ENCODE measurements at places on chromosomes 4 and X. TPM values are rescaled to one million over a fixed set of nuclear protein-coding genes. Genes with fewer than 3 reads are reported as not detected.

DNA sequence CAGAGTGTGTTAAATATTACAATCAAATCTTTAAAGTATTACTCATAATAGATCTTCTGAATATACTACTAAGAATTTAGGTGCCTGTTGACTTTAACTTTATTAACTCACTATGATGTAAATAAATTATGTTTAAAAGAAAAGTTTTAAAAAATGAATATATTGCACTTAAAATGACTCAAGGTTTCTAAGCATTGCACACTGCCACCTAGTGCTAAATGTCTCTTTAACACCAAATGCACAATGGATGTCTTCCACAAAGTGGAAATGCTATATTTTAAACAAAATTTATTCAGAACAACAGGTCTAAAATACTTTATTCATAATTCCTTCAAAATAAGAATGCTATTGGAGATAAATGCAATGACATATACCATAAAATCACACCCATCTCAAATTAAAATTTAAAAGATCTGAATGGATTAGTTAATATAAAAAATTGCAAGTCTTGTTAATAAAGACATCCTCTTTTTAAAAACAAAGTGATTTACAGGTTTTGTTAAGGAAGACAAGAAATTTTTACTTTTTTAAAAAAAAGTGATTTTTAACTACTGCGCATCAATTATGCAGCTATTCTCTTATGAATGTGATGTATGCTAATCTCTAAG is 5.5 kb downstream of the INPP4B start:
- no peak for ATAC-seq

DNA sequence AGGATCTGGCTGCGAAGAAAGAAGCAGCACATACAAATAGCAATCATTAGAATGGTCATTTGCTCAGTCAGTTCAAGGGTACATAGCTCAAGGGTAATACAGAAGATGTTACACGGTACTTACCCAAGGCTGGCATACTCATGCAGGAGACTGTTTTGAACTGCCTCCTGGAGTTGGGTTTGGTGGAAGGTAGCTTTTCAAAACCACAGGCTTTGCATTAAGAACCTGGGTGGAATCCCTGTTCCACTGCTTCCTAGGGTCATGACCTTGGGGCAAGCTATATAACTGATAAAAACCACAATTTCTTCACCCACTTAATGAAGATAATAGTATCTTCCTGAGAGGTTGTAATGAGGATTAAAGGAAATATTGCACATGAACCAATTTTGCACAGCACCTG is 36.5 kb downstream of the TBC1D9 start:
- ATAC-seq, result peak; percentile 34

DNA sequence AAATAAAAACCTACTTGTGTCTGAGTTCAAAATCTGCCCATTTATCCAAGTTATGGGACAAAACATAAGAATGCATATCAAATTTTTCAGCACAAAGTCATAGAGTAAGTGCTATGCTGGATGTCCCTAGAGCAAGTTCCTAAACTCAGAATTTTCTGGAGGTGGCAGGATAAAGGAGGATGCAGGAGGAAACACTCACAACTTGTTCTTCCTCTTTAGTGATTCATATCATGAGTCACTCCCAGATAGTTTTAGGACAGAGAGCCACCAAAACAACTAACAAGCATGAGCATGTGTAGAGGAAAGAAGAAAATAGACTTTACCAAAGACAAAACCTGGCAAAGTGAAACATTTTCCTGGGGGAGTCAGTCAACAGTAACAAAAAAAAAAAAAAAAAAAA is 302.7 kb downstream of the KCTD8 start:
- peak; percentile 91 for ATAC-seq

The DCAF16 gene
- 17.7 TPM for total RNA-seq

DNA sequence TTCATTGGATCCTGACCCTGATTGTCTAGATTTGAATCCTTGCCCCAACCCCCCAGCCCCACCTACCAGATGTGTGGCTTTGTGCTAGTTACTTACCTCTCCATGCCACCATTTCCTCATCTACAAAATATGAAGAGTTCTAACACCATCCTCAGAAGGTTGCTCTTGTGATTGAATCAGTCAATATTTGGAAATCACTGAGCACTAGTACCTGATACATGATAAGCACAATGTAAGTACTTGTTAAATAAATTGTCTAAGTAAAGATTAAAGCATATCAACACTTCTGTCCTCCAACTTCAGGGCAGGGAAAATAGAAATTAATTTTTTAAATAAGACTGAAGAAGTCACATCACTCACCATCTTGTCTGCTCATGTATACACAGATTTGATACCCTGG is 249.6 kb upstream of the KLF3 start:
- no peak for ATAC-seq

GRCh38 chrX:136163689-136164088 is 16.4 kb downstream of the FHL1 start:
- no peak for ATAC-seq

The SLC4A4 gene
- total RNA-seq, result 0.96 TPM

GRCh38 chr4:113169368-113169767 is 119.9 kb downstream of the ANK2 start:
- no peak for ATAC-seq

The CSAG1 gene
- not detected for total RNA-seq

GRCh38 chr4:151922811-151923210 is 162.0 kb upstream of the GATB start:
- no peak for ATAC-seq

DNA sequence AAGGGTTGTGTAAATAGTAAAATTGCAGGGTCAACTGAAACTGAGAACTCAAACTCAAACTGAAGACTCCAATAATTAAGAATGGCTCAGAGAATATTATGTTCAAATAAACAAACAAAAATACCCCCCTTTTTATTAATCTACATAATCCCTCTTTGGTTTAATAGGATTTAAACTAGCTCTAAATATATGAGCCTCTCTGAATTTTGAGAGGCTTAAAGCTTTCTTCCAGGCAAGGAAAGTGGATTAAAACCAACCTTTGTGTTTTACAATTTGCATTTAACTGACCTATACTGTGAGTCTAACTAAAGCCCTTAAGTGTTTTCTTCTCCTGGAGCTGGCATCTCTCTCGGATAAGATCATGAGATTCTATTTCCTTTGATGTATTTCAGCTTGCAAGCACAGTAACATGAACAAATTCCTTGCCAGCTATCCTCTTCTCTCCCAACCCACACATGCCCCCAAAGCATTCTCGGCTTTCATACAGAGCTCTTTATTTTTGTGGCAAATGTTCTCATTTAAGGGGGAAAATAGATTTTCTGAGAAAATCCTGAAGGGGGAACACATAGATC is 1310.8 kb upstream of the AGA start:
- ATAC-seq, result no peak

The CBR4 gene
- total RNA-seq, result 11.6 TPM

DNA sequence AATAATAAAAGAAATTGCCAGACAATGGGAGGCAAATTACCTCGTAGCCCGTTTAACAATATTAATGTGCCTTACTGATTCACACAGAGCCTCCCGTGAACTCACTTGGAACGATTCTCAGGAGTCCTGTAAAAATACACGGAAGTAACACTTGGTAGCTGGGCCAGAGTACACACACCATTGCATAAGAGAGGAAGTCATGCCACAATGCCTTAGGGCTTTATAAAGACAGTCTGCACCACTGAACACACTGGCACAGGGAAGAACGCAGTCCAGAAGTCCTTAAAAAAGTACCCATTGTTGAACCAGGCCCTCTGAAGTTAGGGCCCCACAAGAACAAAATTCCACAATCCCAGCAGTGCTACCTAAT is 15.1 kb downstream of the SLC2A9 start:
- ATAC-seq, result peak; percentile 90

DNA sequence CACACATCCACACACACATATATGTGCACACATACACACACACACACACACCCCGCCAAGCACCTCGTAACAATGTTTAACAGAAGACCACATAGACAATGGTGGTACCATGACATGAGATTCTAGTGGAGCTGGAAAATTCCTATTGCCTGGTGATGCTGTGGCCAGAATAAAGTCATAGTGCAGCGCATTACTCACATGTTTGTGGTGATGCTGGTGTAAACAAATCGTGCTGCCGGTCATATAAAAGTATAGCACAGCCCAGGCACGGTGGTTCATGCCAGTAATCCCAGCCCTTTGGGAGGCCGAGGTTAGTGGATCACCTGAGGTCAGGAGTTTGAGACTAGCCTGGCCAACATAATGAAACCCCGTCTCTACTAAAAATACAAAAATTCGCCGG is 275.2 kb downstream of the TRIML1 start:
- ATAC-seq, result no peak

DNA sequence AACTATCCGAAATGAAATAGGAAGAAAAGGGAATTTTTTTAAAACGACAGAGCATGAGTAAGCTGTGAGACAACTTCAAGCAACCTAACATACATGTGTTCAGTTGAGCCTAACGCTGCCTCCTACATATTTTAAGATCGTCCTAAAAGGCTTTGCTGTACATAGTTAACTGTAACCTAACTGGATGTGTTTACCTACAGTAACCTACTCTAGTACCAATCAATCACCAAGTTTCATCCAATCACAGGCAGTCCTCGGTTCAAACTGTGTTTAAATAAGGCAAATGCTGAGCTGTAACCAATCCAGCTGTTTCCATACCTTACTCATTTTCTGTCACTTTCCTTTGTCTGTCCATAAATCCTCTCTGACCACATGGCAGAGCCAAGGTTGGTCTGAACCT is 17.1 kb downstream of the RCHY1 start:
- no peak for ATAC-seq

The BTC gene
- 1.4 TPM for total RNA-seq

DNA sequence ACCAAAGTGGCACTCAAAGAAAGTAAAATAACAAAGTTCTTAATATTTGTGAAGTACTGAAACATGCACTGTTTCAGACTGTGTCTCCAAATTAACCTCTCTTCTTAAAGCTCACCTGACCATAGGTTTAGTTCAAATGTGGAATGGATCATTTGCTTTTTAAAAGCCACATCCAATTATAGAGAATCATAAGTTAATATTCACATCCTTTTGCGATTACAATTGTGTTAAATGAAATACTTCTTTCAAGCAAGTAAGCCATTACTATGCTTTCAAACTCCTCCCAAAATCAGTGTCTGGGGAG is 95.3 kb upstream of the PTPN13 start:
- no peak for ATAC-seq

- no peak for ATAC-seq
Measured at GRCh38 chrX:38988301-38988700, 187.0 kb downstream of the MID1IP1 start.

GRCh38 chr4:183858011-183858615 is 47.0 kb upstream of the STOX2 start:
- ATAC-seq, result no peak

DNA sequence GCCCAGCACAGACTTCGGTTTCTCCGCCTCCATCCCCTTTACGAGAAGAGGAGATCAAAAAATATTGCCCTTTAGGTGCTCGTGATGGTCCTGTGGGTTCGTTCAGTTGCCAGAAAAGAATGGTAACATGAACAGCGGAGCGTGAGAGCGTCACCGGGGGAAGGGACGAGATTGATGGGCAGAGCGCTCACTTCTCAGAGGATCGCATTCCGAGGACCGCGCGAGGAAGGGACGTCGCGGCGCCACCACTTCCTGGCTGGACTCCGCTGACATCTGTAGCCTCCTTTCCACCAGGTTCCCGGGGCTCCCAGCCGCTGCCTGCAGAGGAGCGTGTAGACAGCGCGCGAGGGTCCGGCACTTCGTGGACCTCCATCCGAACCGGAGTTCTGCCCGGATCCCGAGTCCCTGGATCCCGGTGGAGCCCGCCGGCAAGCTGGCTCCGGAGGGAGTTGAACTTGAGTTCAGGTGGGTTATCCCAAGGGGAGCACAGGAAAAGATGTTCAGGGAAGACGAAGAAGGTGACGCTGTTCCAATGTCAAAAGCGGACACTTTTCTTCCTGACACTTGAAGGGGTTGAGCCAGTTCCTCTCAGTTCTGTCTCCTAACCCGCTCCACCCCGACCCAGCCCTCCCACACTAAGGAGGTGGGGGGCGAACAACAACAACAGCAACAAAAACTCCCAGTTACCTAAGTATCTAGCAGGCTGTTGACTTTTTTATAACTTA is 484 bp downstream of the GALNTL6 start:
- no peak for ATAC-seq

DNA sequence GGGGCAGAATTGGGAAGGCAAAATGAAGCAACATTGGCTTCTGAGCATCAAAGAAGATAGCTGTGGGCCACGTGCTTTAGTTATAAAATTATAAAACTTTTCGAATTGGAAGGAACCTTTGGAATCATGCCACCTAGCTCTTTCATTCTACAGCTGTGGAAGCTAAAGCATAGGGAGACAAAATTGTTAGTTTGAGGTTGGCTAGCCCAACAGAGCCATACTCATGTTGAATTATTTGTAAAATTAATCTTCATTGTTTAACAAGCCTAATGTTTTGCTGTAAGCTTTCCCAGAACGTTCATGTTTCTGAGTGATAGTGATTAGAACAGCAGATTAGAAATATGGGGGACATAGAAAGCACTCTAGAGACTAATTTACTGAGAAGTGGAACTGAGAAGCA is 35.9 kb downstream of the HHIP start:
- ATAC-seq, result no peak

GRCh38 chr4:2042204-2042946 is 16.8 kb upstream of the NAT8L start:
- peak; percentile 32 for ATAC-seq

DNA sequence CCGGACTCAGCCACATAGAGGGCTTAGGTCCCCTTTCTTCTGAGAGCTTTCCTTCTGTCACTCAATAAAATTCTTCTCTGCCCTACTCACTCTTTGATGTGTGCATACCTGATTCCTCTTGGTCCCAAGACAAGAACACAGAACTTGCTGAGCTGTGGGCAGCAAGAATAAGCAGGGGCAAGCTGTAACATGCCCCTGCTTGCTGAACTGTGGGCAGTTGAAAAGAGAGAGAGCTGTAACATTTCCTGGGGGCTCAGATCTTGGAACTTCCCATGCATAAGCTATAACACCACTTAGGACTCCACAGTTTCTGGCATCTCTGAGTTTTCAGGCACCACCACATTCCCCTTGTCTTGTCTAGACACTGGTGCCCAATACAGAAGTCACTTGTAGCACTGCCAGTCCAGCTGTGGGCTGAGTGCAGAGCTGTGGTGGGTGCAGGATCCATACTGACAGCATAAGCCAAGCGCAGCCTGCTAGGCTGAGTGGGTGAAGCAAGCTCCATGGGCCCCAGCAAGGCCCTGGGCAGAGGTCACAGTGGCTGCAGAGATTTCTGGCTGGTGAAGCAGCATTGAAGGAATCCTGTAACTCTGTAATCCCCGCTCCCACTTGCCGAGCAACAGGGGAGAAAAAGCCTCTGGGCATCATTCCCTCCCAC is 241.2 kb downstream of the PCDH10 start:
- ATAC-seq, result no peak

The TEX13B gene
- not detected for total RNA-seq

GRCh38 chr4:8278421-8279287 is 9.1 kb downstream of the HTRA3 start:
- no peak for ATAC-seq

- ATAC-seq, result peak; percentile 43
Measured at GRCh38 chrX:101377547-101377946, 8.4 kb downstream of the BTK start.

The DTHD1 gene
- 0.08 TPM for total RNA-seq

The APOO gene
- 18.4 TPM for total RNA-seq
